ENCODE measurements at places on chromosomes 1 and 21.
A peak's percentile ranks its signal among the peaks of the same experiment; 100 is the strongest.

DNA sequence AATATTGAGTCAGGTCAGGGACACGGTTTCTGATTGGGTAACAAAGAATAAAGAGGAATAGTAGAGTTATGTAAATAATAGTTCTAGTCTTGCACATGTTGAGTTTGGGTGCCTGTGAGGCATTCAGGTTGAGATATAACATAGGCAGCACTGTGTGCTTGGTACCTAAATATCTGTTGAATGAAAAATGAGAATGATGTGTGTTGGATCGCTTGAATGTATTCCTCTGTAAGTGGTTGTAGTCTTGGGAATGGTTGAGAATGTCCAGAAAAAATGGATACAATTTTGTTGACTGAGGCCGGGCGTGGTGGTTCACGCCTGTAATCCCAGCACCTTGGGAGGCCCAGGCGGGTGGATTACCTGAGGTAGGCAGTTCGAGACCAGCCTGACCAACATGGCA, 116.3 kb upstream of the HNRNPU start:
- no peak for DNase-seq

- no peak for DNase-seq
These were observed 55.3 kb downstream of the PBX1 start for GRCh38 chr1:164614316-164614715.

DNA sequence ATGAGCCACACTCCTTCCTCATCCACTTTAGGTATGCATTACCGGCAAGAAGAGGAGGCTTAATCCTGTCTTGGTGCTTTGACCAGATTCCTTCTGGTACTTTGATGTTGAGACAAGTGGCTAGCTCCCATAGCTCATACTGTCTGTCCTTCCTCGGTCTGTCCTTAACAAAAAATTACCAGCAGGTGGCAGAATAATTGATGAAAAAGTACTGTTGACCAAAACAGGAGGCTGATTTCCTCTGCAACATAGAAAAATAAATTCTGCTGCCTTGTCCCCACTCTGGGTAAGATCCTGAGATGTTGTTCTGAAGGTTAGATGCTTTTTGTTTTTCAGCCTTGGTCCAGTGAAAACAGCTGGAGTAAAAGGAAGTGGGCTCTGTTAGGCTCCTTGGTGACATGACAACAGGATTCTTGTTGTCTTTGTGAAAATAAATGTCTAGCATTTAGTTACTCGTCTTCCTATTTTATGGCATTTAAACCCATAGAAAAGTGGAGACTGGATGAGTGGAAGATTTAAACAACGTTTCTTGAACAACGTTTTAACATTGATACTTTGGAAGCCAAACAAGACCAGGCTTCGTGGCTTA, 11.2 kb upstream of the HJV start:
- DNase-seq, result no peak

DNA sequence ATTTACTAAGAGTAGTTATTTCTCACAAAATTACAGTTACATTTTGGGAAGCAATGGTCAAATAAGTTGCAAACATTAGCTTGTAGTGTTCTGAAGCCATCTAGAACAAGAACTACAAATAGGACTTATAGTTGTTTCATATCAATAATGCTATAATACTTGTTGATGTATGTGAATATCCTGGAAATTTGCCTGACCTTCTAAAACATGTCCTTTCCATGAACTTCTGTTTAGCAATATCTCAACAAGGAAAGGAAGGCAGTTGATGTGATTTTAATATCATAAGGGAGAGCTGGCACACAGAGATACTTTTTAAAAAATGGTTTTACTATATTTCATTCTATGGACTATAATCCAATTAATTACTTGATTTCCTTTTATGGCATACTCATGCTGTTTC, 47.1 kb upstream of the SAMSN1 start:
- no peak for DNase-seq

DNA sequence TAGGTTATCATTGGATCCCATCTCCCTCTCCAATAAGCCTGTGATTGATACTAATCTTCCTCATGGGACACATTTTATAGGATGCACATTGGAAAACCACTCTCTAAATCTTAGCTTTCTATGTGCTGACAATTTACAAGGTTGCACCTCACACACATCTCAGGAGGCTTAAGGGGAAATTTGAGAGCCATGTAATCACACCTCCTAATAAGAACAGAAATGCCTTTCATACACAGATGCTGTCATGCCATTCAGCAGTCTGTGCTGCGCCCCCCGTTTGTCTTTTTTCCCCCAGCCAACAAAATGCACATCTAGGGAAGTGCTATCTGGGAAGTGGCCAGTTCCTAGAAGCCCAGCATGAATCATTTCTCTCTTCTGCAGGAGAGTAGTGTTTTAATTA, 154.5 kb downstream of the ST6GALNAC5 start:
- DNase-seq, result no peak

DNA sequence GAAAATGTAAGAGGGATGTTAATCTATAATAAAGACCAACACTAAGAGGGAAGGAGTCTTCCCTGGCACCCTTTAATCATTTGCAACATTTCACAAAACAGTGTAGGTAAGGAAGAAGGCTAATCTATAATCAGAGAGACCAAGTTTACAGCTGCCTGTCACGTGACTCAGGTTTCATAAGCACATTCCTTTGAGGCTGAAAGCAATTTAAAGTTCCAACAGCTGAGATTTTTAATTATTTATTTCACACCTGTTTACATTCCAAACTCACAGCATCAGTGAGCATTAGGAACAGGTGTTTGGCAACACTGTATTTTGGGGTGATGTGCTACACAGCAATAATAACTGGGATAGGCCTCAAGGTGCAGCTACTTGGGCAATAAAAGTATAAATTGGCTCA, 75.7 kb upstream of the PGBD5 start:
- DNase-seq, result no peak

GRCh38 chr21:28642891-28643290, 349.8 kb downstream of the LTN1 start:
- DNase-seq, result no peak

DNA sequence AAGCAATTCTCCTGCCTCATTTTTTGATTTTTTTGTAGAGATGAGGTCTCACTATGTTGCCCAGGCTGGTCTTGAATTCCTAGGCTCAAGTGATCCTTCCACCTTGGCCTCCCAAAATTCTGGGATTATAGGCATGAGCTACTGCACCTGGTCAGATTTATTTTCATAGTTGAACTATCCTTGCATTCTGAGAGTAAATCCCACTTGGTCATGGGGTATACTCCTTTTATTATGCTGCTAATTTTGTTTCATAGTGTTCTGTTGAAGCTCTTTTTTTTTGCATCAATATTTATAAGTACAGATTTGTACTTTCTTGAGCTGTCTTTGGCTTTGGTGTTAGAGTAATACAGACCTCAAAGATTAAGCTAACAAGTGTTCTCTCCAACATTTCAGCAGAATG, 12.8 kb upstream of the CCSAP start:
- no peak for DNase-seq

DNA sequence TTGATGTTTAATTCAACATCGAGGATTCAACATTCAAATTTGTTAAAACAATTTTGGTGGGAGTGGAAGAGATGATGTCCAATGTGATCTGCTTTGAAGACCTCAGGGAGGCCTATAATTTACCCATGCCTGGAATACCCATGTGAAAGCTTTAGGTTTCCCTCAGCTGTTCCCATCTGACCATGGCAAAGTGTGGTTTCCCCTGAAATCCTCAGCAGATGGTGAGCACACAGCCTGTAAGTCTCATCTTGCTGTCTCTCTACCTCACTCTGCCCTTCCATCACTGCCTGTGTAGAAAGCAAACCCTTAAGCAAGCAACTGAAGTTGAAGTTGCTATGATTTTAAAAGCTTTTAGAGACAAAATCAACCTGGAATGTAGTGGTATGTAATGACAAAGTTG, 80.1 kb upstream of the ATF3 start:
- no peak for DNase-seq

DNA sequence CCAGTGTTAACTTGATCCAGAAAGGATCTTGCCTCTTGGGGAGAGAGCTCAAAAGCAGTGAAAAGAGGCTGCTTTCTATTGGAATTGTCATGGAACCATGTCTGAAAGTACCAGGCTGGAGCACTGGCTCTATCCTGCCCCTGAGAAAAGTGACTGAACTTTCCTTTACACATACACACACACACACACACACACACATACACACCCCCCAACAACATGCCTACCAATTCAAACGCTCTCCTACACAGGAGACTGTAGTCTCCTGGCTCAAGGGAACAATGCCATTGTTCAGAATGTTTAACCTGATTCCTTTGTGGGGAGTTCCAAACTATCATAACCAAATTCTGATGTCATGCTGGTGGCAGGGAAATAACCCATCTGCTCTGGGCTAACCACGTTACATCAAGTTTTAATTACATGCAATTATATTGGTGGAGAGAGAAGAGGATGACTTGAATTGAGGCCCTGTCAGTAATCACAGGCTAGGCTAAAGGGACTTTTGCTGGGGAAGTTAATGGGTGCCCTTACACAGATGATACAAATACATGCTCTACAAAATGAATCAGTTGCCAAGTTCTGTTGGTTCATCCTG, 52.3 kb upstream of the DUSP10 start:
- no peak for DNase-seq

- no peak for DNase-seq
These were observed 15.6 kb downstream of the S100A7A start for GRCh38 chr1:153431928-153432327.

- DNase-seq, result no peak
These were observed 114.8 kb downstream of the BEND5 start for GRCh38 chr1:48661726-48662463.

DNA sequence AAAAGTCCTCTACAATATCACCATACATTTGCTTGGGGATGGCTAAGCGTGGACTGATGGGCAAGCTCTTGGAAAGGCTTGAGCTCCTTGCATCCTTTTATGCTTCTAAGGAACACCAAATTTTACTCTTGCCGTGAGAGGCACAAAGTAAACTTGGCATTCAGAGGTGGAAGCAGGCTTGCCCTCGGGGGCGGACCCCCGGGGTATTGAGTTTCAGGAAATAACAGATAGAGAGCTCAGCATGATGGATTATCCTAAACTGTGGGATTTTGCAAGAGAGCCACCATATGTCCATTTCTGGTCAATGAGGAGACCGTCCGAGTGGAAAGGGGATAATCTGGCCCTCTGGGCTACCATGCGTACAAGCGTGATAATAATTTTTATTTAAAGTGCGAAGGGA, 14.0 kb downstream of the IFI16 start:
- DNase-seq, result no peak

- DNase-seq, result no peak
These were observed 147.4 kb upstream of the USP24 start for GRCh38 chr1:55362558-55362957.

DNA sequence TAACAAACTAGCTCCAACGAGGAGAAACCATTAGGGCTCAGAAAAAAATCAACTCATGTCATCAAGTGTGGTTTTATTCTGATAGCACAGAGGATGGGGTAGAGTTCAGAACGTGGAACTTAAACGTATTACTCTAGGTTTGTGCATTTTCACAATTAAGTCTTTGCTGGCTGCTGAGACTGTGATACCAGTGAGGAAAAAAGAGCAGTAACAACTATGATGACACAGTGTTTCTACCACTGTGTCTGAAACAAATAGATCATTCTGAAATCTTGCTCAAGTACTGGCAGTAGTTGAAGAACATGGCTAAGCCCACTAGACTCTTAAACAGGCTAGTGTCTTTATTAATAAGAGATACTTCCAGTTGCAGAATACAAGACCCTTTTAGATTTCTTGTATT, 31.0 kb downstream of the NUCKS1 start:
- DNase-seq, result no peak

- no peak for DNase-seq
These were observed 99.5 kb downstream of the MAN1A2 start for GRCh38 chr1:117466761-117467160.

- no peak for DNase-seq
These were observed 23.5 kb downstream of the COP1 start for GRCh38 chr1:176183618-176184017.

DNA sequence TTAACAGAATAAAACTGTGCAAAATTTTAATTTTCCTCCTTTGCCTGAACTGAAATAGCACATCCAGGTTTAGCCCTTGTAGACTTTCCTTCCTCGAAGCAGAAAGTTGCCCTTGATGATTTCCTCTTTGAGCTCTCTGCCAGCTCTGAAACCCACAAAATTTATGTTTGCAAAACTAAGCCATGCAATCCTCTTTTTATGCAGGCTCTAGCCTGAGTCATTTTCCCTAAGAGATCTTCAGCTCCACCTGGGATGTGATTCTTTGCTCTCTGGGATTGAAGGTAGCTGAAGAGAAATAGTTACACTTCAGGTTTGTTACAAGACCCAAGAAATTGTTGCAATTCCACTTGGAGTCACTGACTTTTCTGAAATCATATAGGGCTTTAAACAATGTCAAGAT, 1.4 kb upstream of the F3 start:
- DNase-seq, result peak; percentile 20

GRCh38 chr1:234517110-234517802, 38.3 kb upstream of the TARBP1 start:
- DNase-seq, result no peak

DNA sequence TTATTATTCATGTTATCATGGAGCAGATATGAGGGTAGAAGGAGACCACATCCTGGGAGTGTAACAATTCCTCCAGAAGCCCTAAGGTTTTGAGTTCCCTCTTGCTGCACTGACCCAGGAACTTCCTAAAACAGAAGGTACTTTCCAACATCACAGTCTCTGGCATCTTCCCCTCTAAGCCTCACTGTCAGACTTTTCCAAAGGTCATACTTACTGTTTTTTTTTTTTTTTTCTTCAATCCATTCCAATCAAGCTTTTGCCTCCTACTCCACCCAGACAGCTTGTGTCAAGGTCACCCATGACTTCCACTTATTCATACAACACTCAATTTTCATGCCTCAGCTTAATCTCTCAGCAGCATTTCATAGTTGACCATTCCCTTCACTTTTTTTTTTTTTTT, 18.4 kb upstream of the UQCRHL start:
- no peak for DNase-seq

DNA sequence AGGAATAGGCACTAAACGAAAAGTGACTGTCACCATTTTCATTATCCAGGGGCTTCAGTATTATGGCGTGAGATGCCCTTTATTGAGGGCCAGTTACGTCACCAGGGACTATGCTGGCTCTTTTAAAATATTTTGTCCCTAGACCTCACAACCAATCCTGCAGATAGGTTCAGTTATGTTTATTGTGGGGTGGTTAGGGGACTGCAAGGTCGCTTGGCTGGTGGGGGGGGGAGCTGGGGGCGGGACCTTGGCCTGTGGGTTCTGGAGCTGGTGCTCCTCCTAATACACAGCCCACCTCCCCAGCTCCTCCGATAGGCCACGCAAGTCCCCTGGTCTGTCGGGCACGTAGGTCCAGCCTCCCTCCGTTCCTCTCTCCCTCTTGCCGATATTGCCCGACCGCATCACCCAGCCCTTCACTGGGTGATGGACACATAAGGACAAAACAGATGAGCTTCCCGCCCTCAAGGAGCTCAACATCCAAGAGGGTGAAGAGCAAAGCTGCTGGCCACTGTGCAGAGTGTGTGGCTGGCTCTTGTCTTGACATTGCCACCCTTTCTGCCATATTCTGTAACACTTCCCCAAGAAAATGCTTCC, 271.8 kb downstream of the MATN1 start:
- no peak for DNase-seq

GRCh38 chr1:159161001-159161718, 10.3 kb upstream of the CADM3 start:
- peak; percentile 70 for DNase-seq
